ENCODE measurements at places on chromosomes 11 and 22.
A peak's percentile ranks its signal among the peaks of the same experiment; 100 is the strongest.

DNA sequence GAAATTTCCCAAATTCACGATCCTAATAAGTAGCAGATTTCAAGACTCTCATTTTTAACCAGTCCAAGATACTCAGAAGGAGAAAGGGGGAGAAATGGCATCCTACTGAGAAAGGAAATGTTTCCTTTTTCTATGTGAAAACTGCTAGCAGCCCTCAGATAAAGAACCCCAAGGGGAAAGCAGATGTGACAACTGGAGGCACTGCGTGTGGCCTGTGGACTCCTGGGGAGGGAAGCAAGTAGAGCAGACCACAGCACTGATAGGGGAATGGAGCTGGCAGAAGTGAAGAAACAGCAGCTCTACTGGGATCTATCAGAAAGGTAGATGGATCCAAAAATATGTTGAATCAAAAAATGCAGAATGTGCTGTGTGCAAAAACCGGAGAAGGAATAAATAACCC lies 239.7 kb upstream of the API5 start:
- no peak for DNase-seq

DNA sequence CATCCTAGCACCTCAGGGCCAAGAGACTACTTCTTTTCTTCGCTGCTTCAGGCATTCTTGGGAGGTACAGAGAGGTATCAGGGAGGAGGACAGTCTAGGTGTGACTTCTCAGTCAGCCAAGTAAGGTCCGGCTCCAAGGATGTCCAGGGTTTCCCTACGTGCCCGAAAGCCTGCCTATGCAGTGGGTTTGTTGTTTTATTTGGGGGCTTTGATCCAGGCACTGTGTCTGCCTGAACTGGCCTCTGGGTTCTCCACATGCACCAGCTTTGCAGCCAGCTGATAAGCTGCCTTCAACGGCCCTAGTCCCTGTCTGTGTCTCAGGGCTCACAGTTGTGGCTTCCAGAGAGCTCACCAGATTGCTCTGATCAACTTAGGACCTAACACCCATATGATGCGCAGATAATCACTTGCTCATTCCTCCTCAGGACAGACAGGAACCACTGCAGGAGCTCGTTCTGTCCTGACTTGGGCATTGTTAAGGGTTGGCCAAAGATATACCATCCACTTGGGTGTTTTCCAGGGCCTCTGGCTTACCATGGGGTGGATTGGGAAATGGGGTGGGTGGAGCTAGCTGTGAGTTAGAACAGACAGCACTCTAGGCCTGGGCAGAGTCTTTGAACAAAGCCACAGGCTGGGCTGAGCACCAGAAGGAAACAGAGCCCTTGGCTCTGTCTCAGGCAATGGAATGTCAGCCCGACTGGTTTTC lies 45.5 kb upstream of the CRYBB3 start:
- DNase-seq, result peak; percentile 67

DNA sequence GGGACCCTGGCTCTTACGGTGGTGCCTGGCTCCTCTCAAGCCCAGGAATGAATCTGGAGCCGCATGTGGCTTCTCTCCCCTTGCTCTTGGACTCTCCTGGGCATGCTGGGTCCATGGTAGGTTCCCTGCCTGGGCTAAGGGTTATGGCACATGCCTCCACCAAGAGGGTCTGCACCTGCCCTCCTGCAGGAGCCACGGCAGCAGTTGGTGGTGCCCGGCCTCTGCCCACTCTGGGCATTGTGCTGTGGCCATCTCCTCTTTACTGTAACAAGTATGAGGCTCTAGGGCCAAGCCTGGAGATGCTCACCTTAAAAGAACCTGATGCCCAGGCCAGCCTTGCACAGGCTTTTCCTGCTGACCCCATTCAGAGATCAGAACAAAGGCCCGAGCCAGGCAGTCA lies 104.0 kb upstream of the PITPNB start:
- DNase-seq, result no peak

- peak; percentile 47 for DNase-seq
Measured at GRCh38 chr11:112784323-112785073, 176.7 kb upstream of the NCAM1 start.

- DNase-seq, result no peak
Measured at GRCh38 chr11:113242767-113243397, 71.5 kb upstream of the TTC12 start.

GRCh38 chr11:83159902-83160865 lies 3.3 kb downstream of the PCF11 start:
- no peak for DNase-seq

DNA sequence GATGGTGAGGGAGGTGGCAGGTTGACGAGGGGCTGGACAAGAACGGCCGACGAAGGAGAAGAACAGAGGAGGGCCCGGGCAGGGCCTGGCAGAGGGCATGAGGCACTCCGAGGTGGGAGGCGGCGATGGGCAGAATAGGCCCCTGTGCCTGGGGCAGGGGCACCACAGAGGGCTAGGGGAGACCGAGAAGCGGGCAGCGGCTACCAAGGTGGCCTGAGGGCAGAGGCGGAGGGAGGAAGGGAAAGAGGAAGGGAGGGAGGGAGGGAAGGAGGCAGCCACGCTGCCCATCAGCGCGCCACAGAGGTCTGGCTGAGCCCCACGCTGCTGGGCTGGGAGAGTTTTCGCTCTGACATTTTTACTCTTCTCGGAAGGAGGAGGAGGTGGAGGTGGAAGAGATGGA lies 11.3 kb downstream of the LSP1 start:
- peak; percentile 50 for DNase-seq

GRCh38 chr11:68504432-68505066 lies 44.0 kb downstream of the PPP6R3 start:
- no peak for DNase-seq

GRCh38 chr11:27248576-27249509 lies 114.2 kb downstream of the CCDC34 start:
- DNase-seq, result no peak

- no peak for DNase-seq
Measured at GRCh38 chr11:71418643-71419042, 29.6 kb downstream of the DHCR7 start.

- peak; percentile 62 for DNase-seq
Measured at GRCh38 chr11:113113801-113114704, 152.8 kb downstream of the NCAM1 start.

DNA sequence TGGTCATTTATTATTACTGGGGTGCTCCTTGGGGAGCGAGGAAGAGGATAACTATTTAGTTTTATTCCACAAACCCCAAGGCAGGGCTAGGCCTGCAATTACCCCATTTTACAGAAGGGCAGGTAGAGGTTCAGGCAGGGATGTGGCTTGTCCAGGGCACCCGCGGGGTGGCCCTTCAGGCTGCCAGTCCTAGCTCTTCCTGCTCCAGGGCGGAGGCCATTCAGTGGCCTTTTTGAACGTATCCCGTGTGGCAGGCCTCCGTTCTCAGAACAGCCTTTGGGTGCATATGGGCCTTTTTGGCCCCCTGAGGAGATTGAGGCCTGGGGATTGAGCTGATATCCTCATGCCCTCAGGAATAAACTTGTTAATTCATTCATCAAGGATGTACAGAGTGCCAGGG lies 66.2 kb downstream of the MPPED1 start:
- no peak for DNase-seq

DNA sequence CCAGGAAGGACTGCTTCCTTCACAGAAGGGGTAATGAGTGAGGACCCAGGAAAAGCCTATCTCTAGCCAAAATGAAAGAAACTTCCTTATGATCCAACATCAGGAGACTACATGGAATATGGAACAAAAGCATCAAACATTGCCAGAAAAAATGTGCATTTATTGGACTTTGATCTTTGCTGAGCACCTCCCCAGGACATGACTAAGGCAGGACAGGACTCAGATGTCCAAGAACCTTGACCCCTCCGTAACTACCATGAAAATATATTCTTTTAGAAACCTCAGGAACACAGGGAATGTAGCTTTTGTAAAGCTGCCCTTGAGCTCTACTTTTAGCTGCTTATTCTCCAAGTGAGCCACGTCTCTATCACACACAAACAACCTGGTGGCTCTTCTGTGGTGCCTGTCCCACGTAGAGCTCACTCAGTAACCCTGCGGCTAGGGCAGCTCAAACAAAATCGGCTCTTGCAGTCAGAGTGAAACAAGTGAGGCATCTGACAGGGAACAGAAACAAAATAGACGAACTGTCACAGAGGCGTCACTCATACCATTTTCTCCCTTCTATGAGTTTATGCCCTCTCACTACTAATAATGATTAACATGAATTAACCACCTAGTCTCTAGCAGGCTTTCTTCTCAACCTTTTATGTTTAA lies 471.5 kb upstream of the API5 start:
- DNase-seq, result no peak
